C1 segment of cervical spinal cord (tissue), 14 donors: ENCODE measurements at places on chromosomes 12 and 14.

- DNase-seq = no peak
Measured at GRCh38 chr14:56002342-56002741, 115.9 kb upstream of the PELI2 start.

GRCh38 chr12:98812225-98812624, 167.1 kb downstream of the APAF1 start:
- no peak for DNase-seq

- DNase-seq = no peak
Measured at GRCh38 chr14:82725213-82725612, 1191.6 kb upstream of the SEL1L start.

GRCh38 chr14:59126714-59127436, 61.6 kb upstream of the DAAM1 start:
- peak; percentile 15 for DNase-seq

GRCh38 chr12:118582863-118583262, 206.5 kb downstream of the SUDS3 start:
- no peak for DNase-seq

GRCh38 chr12:14874882-14875281, 10.8 kb downstream of the MGP start:
- no peak for DNase-seq

DNA sequence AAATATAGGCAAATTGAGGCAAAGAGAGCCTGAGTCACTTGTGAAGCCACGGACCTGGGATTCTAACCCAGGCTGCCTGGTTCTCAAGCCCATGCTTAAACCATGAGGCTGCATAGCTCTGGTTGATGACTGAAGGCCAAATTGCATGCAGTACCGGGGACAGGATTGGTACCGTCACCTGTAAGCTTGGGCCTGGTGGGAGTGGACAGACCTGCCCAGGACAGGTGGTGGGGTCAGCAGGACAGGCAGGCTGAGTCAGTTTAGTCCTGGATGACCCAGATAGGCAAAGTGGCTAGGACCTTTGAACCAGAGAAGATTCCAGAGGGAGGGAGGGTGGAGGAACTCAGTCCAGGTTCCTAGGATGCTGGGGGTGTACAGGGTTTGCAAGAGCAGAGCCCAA, 25.8 kb downstream of the RIN3 start:
- DNase-seq = no peak

GRCh38 chr12:4506870-4507269, 31.8 kb upstream of the RAD51AP1 start:
- DNase-seq = no peak

- no peak for DNase-seq
Measured at GRCh38 chr12:11660624-11661023, 11.2 kb downstream of the ETV6 start.
